ENCODE measurements at places on chromosomes 2 and 18. TPM values are rescaled to one million over a fixed set of nuclear protein-coding genes. Genes with fewer than 3 reads are reported as not detected.

- DNase-seq: no peak
Measured at GRCh38 chr2:35938838-35939237, 416.7 kb upstream of the CRIM1 start.

GRCh38 chr2:152012697-152013096 lies 86.1 kb downstream of the CACNB4 start:
- DNase-seq: no peak

DNA sequence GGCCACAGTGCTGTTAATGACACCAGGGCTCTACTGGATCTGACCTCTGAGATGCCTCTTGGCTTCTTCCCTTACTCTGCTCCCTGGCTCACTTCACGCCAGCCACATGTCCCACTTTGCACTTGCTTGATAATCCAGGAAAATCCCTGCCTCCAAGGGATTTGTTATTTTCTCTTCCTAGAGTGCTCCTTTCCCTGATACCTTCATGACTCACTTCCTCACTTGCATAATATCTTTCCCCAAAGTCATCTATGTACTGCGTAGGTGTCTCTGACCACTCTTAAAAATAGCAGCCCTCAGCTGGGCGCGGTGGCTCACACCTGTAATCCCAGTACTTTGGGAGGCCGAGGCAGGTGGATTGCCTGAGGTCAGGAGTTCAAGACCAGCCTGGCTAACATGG lies 572.3 kb downstream of the PLCL1 start:
- DNase-seq: no peak

GRCh38 chr2:11169333-11169732 lies 14.1 kb downstream of the SLC66A3 start:
- no peak for DNase-seq

Gene SULT1C4
- not detected for total RNA-seq

DNA sequence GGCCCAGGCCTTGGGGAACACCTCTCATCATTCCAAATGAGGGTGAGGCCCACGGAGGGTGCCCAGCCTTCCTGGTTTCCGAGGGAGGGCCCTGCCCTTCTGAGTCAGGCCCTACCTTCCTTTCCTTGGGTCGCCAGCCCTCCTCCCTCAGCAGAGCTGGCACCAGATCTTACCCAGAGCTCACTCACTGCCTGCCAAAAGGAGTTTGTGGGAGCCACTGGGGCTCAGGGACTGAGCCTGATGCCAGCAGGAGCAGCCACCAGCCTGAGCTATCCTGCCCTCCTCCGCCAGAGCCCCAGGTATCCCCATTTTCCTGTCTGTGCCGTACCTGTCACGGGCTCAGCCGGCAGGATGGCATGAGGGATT lies 64.1 kb downstream of the NRP2 start:
- no peak for DNase-seq

DNA sequence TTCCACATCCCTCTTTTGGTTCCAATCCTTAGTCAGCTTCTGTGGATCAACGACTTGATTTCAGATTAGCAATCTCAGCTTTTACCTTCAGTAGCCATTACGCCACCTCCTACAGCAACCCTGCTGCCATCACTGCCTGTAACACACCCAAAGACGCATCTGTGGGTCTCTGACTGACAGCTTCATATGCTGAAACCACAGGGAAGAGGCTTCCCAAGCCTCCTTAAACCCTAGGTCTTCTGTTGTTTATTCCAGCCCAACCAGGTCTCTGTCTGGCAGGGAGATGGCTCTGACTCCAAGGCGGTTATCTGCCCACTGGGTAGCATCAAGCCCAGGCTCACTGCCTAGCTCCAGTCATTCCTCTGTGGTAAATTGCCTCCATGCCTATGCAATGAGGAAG lies 28.6 kb upstream of the TRIB2 start:
- no peak for DNase-seq

- DNase-seq: no peak
Measured at GRCh38 chr2:25682082-25682481, 8.7 kb upstream of the DTNB start.

DNA sequence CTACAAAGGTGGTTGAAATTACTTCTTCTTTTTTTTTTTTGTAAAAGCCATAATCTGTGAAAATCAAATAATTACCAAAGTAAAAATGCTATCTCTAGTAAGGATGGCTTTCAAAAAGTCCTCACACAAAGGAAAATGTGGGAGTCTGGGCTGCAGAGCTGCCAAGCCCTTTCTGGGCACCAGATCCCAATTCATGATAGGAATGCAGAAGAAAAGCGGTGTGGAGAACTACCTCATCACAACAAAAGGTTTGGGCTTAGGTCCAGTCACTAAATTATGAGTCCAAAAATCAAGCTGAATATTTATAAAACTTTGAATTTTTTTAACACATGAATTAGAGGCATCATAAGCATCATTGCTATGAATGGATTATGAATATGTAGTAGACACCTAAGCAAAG lies 30.8 kb upstream of the EPHA4 start:
- no peak for DNase-seq

DNA sequence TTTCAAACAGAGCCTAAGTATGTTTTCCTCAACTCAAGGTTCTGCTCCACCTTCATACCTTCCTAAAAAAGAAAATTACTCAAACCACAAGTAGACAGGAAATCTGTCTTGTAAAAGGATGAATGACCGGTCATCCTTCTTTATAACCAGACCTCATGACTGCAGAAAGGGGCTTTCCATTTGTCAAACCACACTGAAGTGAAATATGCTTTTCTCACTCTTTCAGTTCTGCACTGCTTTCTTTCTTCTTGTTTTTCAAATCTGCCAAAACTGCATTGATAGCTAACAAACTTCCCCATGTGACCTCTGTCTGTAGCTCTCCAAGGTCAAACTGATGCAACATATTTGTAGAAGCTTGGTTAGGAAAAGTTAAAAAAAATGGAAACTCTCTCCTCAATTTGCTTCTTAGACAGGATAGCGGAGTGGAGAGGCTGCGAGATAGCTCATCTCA lies 308.9 kb upstream of the CCDC68 start:
- peak; percentile 13 for DNase-seq

DNA sequence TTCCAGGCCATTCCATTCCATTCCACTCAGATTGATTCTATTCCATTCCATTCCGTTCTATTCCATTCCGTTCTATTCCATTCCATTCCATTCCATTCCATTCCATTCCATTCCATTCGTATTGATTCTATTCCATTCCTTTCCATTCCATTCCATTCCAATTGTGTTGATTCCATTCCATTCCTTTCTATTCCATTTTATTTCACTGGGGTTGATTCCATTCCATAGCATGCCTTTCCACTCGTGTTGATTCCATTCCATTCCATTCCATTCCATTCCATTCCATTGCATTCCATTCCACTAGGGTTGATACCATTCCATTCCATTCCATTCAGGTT lies 1142.3 kb downstream of the RPIA start:
- DNase-seq: no peak

Gene GALNT5
- total RNA-seq: not detected

DNA sequence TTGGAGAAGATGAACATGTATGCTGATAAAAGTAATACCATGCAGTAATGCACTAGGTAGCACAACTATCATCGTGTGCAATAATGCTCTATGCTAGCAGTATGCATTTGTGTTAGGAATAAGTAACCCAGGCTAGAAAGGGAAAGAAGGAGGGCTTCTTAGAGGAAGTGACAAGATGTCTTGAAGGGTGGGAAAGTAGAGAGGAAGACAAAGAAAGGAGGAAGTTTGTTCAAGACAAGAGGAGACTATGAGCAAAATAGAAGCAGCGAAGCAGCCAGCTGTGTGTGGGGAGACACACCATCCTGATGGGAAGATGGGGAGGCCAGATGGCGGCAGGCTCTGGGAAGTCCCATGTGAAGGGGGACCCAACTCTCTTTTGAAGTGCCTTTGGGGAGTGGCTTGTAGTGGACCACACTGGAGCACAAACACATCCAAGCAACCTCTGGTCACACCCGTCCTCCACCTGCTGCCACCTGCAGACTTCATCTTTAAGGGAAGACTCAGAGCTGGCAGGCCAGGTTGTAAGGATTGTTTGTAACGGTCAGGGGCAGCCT lies 39.9 kb upstream of the INHBB start:
- no peak for DNase-seq

- no peak for DNase-seq
Measured at GRCh38 chr2:240799033-240799820, 20.8 kb downstream of the KIF1A start.

Gene NDUFS1
- total RNA-seq: 34.3 TPM

Gene CRACDL
- 1.5 TPM for total RNA-seq

- DNase-seq: no peak
Measured at GRCh38 chr2:159907909-159908308, 109.9 kb upstream of the CD302 start.

- no peak for DNase-seq
Measured at GRCh38 chr2:52919673-52920072, 847.9 kb upstream of the CHAC2 start.

GRCh38 chr2:132667706-132668105 lies 2.3 kb downstream of the LYPD1 start:
- no peak for DNase-seq

- no peak for DNase-seq
Measured at GRCh38 chr18:33957707-33958106, 267.0 kb downstream of the NOL4 start.

DNA sequence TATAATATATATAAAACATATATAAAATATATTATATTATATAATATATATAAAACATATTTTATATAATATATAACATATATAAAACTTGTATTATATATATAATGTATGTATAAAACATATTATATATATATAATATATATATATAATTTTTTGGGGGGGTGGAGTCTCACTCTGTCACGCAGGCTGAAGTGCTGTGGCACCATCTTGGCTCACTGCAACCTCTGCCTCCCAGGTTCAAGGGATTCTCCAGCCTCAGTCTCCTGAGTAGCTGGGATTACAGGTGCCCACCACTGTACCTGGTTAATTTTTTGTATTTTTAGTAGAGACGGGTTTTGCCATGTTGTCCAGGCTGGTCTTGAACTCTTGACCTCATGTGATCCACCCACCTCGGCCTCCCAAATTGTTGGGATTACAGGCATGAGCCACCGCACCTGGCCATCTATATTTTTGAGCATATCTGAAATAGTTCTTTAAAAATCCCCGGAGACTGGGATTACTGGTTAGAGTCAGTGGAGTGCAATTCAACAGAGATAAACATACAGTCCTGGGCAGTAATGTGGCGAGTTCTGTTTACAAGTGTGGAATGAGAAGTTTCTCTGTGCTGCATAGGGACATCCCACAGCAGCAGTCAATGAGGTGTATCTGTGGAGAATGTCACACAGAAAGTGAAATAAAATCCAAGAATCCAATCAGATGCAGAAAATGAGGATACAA lies 208.4 kb downstream of the MYCN start:
- DNase-seq: no peak

DNA sequence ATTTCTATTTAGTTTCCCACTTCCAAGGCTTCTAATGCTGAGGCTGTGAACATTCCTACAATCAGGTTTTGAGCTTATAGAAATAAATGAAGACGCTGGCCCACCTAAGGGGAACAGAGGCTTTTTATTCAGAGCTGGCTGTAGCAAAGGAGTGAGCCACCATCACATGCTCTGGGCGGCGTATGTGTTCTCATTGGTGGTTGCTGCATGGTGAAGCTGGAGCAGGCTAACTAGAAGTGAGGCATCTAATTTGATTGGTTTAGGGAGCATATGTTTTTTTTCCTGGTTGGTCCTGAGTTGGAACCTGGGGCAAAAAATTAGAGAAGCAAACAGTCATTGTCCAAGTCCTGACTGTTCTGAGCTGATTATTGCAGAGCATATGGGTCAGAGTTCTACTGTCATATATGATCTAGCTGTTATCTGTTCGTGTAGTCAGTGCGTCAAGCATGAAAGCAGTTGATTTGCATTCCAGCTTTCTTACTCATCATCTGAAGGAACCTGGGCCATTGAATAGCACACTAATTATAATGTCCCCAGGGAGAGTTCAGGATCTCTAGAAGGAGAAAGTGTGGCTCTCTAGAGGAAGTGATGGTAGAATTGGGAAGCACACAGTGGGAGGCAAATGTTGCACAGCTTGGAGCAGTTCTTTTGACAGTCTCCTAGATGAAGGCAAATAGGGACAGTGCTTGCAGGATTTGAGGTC lies 279.6 kb downstream of the PARD3B start:
- DNase-seq: no peak

Gene ASXL3
- not detected for total RNA-seq

Gene ITPRIPL1
- 5.1 TPM for total RNA-seq

Gene KRTCAP3
- total RNA-seq: 11.5 TPM

DNA sequence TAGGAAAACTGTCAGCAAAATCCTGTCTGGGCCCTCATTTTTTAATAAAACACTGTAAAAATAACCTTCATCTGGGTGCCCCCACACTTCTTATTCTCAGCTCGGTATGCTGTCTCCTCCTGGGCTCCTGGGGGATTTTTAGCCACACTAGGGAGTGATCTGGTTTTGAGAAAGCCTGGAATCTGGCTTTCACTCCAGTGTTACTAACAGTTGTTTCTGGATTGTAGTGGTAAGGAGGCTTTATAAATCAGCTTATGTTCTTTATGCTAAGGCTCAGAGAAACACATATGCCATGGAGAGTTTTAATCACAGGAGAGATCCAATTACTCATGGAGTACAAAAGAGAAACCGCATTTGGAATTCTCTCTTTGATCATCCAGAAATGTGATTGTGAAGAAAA lies 744.3 kb upstream of the SOX11 start:
- no peak for DNase-seq

All from CD4-positive, alpha-beta T cell (primary cell).